Activated naive CD8-positive, alpha-beta T cell treated with anti-CD3 and anti-CD28 coated beads for 36 hours (primary cell): ENCODE measurements at places on chromosomes 12 and 14. TPM values are rescaled to one million over a fixed set of nuclear protein-coding genes. Genes with fewer than 3 reads are reported as not detected.

EXOC3L4 gene
- total RNA-seq, result not detected

DHRS2 gene
- total RNA-seq, result 11.6 TPM

GRCh38 chr14:68528040-68528687 lies 264.7 kb downstream of the ZFP36L1 start:
- H3K36me3 ChIP-seq, result peaks cover 6% of the 10 kb centered on the region
- H3K4me1 ChIP-seq, result peaks cover 3% of the 10 kb centered on the region
- H3K4me3 ChIP-seq, result no peak overlapping the region
- no peak overlapping the region for H3K27ac ChIP-seq

FAM161B gene
- 1.0 TPM for total RNA-seq

DNA sequence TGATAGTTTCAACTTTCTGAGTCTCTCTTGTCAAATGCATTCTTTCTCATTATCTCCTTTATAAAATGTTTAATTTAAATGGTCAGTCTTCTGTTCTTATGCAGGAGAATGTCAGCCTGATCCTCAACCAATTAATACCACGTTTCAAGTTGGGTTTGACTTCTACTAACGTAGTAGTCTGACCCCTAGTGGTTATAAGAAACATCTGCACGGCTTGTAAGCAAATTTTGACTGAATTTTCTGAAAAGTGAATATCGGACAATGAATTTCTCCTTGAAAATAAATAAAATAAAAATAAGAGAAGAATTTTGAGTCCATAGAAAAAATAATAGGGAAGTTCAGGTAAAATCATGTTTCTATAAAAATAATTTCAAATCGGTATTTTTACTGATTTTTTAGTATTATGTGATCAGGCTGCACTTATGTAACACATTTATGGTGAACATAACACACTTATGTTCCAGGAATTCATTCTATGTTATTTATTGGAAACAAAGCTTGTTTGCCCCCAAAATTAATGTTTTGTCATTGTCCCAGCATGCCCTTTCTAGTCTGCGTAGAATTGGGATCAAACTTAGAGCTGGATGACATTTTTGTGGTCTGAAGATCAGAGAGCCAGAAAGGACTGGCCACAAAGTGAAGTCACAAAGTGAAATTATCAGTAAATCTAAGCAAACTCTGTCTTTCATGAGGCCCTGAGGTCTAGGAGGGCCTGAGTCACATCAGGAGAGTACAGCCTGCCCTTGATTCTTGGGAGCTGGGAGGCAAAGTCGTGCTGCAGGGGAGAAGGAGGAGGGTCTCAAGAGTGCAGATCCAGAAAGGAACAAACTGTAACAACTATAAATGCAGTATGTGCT lies 101.2 kb upstream of the STXBP6 start:
- no peaks in the 10 kb centered on the region for H3K36me3 ChIP-seq
- no peak for DNase-seq
- no peak overlapping the region for H3K4me3 ChIP-seq

- H3K4me1 ChIP-seq, result no peaks in the 10 kb centered on the region
- peaks cover 5% of the 10 kb centered on the region for H3K27me3 ChIP-seq
- H3K4me3 ChIP-seq, result no peak overlapping the region
- H3K36me3 ChIP-seq, result no peaks in the 10 kb centered on the region
- no peak overlapping the region for H3K27ac ChIP-seq
These were observed 22.1 kb upstream of the E2F7 start for GRCh38 chr12:77087427-77087826.

DNA sequence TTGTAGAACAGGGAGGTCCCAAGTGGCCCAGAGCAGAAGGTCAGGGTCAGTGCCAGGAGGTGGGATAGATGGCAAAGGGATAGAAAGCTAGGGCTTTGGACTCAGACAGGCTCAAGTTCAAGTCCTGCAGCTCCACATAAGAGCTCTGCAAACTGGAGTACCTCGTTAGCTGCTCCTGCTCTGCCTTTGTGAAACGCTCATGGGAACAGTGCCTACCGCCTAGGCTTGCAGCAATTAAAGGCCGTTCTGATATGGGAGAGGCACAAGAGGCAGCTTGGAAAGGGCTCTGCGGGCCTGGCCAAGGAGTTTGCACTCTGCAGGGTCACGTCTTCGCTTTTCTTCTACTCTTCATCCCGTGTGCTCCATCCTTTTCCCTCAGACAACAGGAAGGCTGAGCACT lies 54.1 kb downstream of the MAP1LC3B2 start:
- no peaks in the 10 kb centered on the region for H3K36me3 ChIP-seq
- H3K4me3 ChIP-seq, result no peak overlapping the region
- no peaks in the 10 kb centered on the region for H3K27me3 ChIP-seq
- no peak overlapping the region for H3K27ac ChIP-seq
- H3K4me1 ChIP-seq, result peaks cover 3% of the 10 kb centered on the region

SSTR1 gene
- not detected for total RNA-seq

DNA sequence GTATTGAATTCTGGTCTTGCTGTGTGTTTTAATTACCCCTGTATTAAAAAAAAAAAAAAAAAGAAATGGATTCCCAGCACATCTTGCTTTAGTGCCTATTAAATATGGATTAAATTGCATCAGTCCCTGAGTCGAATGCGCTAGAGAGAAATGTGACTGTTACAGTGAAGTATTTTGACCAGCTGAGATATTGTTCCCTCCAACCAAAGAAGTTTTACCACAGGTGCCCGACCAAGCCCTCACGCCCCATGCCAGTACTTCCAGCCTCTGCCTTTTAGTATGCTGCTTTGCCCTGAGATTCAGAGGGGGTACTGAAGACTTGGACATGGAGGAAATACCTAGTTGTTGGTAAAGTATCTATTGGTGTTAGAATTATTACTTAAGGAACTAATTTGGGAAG lies 159.7 kb downstream of the TTLL5 start:
- H3K4me1 ChIP-seq, result peaks cover 10% of the 10 kb centered on the region
- DNase-seq, result no peak
- H3K4me3 ChIP-seq, result no peak overlapping the region
- no peaks in the 10 kb centered on the region for H3K27me3 ChIP-seq
- H3K36me3 ChIP-seq, result peaks cover 19% of the 10 kb centered on the region

RNU6-8 gene
- not detected for total RNA-seq

DNA sequence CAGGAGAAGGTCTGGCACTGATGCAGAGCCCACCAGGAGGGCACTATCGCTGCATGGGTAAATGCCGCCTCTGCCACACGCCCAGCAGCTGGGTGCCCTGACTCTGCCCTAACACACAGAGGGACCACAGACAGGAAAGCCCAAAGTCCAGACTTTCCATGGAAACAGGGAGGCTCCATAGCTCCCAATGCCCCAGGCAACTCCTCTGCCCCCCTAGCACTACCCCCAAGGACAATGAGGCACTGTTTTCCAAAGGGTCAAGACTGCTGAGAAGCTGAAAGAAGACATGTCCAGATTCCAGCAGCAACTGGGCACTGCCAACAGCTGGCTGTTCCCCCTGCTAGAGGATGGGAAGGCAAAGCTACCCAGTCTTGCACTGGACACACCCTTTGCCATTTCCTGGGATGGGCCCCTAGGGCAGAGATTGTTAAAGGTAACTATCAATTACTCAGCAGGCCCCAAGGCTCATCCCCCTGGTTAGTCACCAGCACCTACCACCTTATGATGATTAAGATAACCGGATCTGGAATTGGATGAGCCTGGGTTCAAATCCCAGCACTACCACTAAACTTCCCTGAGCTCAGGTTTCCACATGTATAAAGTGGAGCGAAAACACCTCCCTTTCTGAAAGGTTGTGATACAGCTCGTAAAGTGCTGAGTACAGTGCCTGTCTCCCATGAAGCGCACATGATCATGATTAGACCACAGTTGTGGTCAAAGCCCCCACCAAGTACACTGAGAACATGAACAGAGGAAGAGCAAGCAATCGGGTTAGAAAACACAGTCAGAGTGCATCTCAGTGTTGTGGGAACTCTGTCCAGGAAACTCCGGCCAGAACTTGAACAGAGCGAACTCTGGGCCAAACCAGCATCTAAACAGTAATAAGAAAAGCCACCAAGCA lies 3.3 kb downstream of the PXN start:
- peaks cover 68% of the 10 kb centered on the region for H3K4me1 ChIP-seq
- no peaks in the 10 kb centered on the region for H3K36me3 ChIP-seq
- peak overlapping the region; percentile 73 for H3K4me3 ChIP-seq

GRCh38 chr12:74482115-74482514 lies 55.5 kb upstream of the ATXN7L3B start:
- H3K36me3 ChIP-seq, result no peaks in the 10 kb centered on the region
- H3K4me1 ChIP-seq, result no peaks in the 10 kb centered on the region
- peaks cover 4% of the 10 kb centered on the region for H3K27me3 ChIP-seq
- no peak overlapping the region for H3K27ac ChIP-seq
- no peak for DNase-seq
- no peak overlapping the region for H3K4me3 ChIP-seq

GRCh38 chr12:118979763-118980406 lies 1.5 kb upstream of the SRRM4 start:
- no peak overlapping the region for H3K4me3 ChIP-seq
- no peaks in the 10 kb centered on the region for H3K4me1 ChIP-seq
- no peak overlapping the region for H3K27ac ChIP-seq

SLC2A14 gene
- total RNA-seq, result not detected

GRCh38 chr14:72645706-72646105 lies 248.2 kb downstream of the DPF3 start:
- no peak overlapping the region for H3K4me3 ChIP-seq
- H3K36me3 ChIP-seq, result no peaks in the 10 kb centered on the region
- no peaks in the 10 kb centered on the region for H3K4me1 ChIP-seq

APOF gene
- total RNA-seq, result not detected

CD163 gene
- not detected for total RNA-seq

GRCh38 chr12:62575036-62575435 lies 108.4 kb downstream of the MON2 start:
- peaks cover 4% of the 10 kb centered on the region for H3K4me1 ChIP-seq
- H3K4me3 ChIP-seq, result no peak overlapping the region
- DNase-seq, result no peak

NELL2 gene
- total RNA-seq, result 120 TPM

TMPRSS12 gene
- not detected for total RNA-seq

POTEM gene
- total RNA-seq, result not detected

GRCh38 chr12:121001060-121001459 lies 15.2 kb downstream of the C12orf43 start:
- H3K27me3 ChIP-seq, result no peaks in the 10 kb centered on the region
- H3K36me3 ChIP-seq, result peaks cover 11% of the 10 kb centered on the region
- peaks cover 1% of the 10 kb centered on the region for H3K4me1 ChIP-seq
- peak overlapping the region; percentile 20 for H3K27ac ChIP-seq
- no peak for DNase-seq
- no peak overlapping the region for H3K4me3 ChIP-seq

DNA sequence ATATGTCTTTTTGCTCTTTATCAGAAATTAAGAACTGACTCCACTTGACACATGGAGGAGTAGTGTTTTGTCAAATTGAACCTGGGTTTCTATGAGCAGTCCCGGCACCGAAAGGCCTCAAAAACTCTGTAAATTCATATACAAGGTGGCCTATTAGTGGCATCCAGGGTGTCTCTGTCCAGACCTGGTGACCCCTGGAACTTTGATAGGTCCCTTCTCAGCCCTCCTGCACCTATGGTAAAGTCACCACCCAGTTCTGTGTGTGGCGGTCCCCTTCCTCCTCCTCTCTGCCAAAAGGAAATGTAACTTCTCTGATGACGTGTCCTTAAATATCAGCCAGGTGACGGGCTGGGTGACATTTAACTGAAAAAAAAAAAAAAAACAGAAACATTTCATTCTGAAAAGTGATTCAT lies 204.0 kb upstream of the FOXN3 start:
- H3K4me1 ChIP-seq, result peaks cover 54% of the 10 kb centered on the region
- no peaks in the 10 kb centered on the region for H3K27me3 ChIP-seq
- peak overlapping the region; percentile 82 for H3K4me3 ChIP-seq
- peaks cover 10% of the 10 kb centered on the region for H3K36me3 ChIP-seq

DNA sequence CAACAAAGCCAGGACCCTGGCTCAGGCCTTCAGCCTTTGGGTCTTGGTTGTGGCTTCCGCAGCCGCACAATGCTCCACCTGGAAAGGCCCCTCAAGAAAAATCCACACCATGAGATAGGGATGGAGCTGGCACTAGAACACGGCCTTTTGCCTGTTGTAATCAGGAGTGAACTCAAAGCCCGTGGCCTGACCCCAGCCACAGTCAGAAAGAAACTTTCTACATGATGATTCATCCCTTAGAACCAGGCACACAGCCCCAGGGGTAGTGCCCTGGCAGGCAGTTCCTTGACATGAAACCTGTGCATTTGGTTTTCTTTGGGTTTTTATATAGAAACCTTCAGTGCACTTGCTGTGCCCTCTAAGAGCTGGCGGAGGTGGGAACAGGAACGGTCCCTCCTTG lies 5.1 kb downstream of the CLMN start:
- H3K27ac ChIP-seq, result no peak overlapping the region
- peak; percentile 46 for DNase-seq
- H3K4me1 ChIP-seq, result peaks cover 21% of the 10 kb centered on the region
- peaks cover 26% of the 10 kb centered on the region for H3K27me3 ChIP-seq
- H3K36me3 ChIP-seq, result no peaks in the 10 kb centered on the region
- no peak overlapping the region for H3K4me3 ChIP-seq

CDCA3 gene
- 64.0 TPM for total RNA-seq

TSPAN19 gene
- not detected for total RNA-seq

ZDHHC22 gene
- not detected for total RNA-seq

DAO gene
- not detected for total RNA-seq

DNAI7 gene
- not detected for total RNA-seq

GRCh38 chr14:61033855-61034254 lies 52.8 kb downstream of the SLC38A6 start:
- H3K4me3 ChIP-seq, result no peak overlapping the region
- DNase-seq, result no peak
- H3K27ac ChIP-seq, result no peak overlapping the region
- no peaks in the 10 kb centered on the region for H3K27me3 ChIP-seq

GDF11 gene
- 12.9 TPM for total RNA-seq

- H3K4me3 ChIP-seq, result no peak overlapping the region
- no peaks in the 10 kb centered on the region for H3K4me1 ChIP-seq
- no peak for DNase-seq
- H3K27ac ChIP-seq, result no peak overlapping the region
These were observed 15.0 kb downstream of the TCP11L2 start for GRCh38 chr12:106317406-106318082.

- no peak overlapping the region for H3K4me3 ChIP-seq
- H3K27ac ChIP-seq, result no peak overlapping the region
These were observed 79.1 kb downstream of the KCNK13 start for GRCh38 chr14:90140956-90141316.

KRT5 gene
- not detected for total RNA-seq

- H3K4me1 ChIP-seq, result no peaks in the 10 kb centered on the region
- H3K4me3 ChIP-seq, result no peak overlapping the region
- H3K36me3 ChIP-seq, result no peaks in the 10 kb centered on the region
- H3K27me3 ChIP-seq, result peaks cover 3% of the 10 kb centered on the region
- no peak for DNase-seq
These were observed 53.9 kb upstream of the HECTD1 start for GRCh38 chr14:31261523-31261858.

BEST3 gene
- total RNA-seq, result not detected

GRCh38 chr14:91244501-91244901 lies at the start of gene GPR68:
Gene GPR68 (minus strand): TSS chr14:91244704. CDS start chr14:91235050, 9,654 bp downstream.
- peak within 1 kb of the TSS; percentile 77 for H3K4me3 ChIP-seq
- H3K27me3 ChIP-seq, result no peaks in the 10 kb centered on the region
- H3K4me1 ChIP-seq, result peaks cover 75% of the 10 kb centered on the region
- peaks cover 75% of the 10 kb centered on the region for H3K36me3 ChIP-seq
- DNase-seq, result peak; percentile 35

- no peak for DNase-seq
- peak overlapping the region; percentile 78 for H3K27ac ChIP-seq
- H3K4me1 ChIP-seq, result peaks cover 21% of the 10 kb centered on the region
- H3K27me3 ChIP-seq, result peaks cover 3% of the 10 kb centered on the region
- H3K4me3 ChIP-seq, result peak overlapping the region; percentile 74
These were observed 134.4 kb downstream of the BCAT1 start for GRCh38 chr12:24814379-24815113.

- no peak overlapping the region for H3K4me3 ChIP-seq
- no peak for DNase-seq
- peaks cover 4% of the 10 kb centered on the region for H3K4me1 ChIP-seq
- H3K36me3 ChIP-seq, result no peaks in the 10 kb centered on the region
- no peaks in the 10 kb centered on the region for H3K27me3 ChIP-seq
These were observed 444.4 kb upstream of the ATP2B1 start for GRCh38 chr12:90152897-90153624.

TC2N gene
- total RNA-seq, result 17.4 TPM
